ENCODE measurements at places on chromosomes 7 and 10. TPM values are rescaled to one million over a fixed set of nuclear protein-coding genes. Genes with fewer than 3 reads are reported as not detected.
A peak's percentile ranks its signal among the peaks of the same experiment; 100 is the strongest.

Gene RASSF4
- total RNA-seq = 11.4 TPM

GRCh38 chr10:96830511-96831199 is 1.4 kb upstream of the LCOR start:
- peak; percentile 73 for DNase-seq

Gene AS3MT
- total RNA-seq = 8.1 TPM

- DNase-seq = peak; percentile 58
Observed at GRCh38 chr7:5997210-5997808, 11.5 kb downstream of the PMS2 start.

Gene SH3PXD2A
- total RNA-seq = 26.2 TPM

Gene ANKRD1
- total RNA-seq = under 0.01 TPM

- DNase-seq = no peak
Observed at GRCh38 chr10:125014086-125014830, 72.3 kb downstream of the ZRANB1 start.

All from fibroblast of lung (primary cell).